Activated CD8-positive, alpha-beta memory T cell treated with anti-CD3 and anti-CD28 coated beads for 1 hour (primary cell): ENCODE measurements at places on chromosomes 3 and 15.

GRCh38 chr15:45665261-45665660 is 30.4 kb downstream of the SQOR start:
- no peak for DNase-seq

GRCh38 chr3:16102905-16103364 is 71.5 kb upstream of the GALNT15 start:
- no peak for DNase-seq

- no peak for DNase-seq
These were observed 34.1 kb upstream of the LPP start for GRCh38 chr3:188119846-188120245.

DNA sequence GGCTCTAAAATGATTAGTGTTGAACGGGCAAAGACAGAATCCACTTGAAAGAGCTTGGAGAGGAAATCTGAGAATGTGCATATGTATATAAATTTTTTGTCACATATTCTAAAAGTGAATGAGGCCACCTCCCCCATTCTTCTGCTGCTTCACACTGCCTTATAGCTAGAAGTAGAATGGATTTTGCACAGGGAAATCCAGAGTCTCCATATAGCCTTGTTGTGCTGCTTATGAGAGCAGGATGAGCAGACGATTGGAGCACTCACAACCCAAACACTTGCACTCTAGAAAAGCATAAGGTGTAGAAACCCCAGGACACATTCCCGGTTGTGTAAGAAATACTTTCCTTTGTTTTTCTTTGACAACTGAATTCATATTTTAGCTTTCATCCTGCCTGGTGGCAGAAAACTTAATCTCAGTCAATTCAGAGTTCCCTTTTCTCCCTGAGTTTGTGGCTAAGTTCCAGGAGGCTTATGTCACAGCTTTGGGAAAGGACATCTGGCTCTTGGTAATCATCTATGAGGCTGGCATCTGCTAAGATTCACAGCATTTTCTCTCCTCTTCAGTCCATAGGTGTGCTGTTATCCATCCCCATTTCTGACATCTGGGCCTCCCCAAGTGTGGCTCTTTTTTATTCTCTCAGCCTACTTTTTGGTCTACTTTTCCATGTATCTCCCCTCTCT is 188.4 kb upstream of the PFN2 start:
- DNase-seq: no peak

DNA sequence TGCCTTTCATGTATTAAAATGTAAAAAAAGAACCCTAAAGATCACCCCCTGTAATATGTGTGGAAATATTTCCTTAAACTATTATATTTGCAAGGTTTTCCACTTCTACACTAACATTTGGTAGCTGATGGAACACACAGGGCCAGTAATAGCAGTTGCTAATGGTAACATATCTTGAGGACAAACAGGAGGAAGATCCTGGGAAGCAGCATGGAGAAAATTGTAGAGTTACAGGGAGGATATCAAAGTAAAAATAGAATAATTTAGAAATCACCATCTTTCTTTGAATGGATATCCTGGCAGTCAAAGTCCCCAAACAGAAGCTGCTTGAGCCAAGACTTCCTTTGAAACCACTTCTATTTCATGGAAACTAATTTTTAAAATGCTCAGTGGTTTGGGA is 29.5 kb upstream of the OSTN start:
- DNase-seq: no peak

DNA sequence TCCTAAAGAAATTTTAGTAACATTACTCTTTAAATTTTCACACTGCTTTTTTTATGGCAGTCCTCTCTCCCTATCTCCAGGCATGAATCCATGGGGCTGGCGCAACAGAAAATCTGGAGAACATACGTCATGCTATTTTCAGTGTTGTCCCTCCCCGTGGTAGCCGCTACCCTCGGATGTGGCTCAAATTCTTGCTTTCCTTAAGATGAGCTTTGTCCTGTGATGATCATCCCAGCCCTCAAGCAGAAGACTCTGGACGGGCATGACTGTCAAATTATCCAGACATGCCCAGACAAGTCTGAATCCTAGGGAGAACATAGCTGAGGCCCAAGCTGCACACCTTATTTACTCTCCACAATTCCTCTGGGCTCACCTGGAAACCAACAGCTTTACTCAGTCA is 49.1 kb downstream of the FMN1 start:
- no peak for DNase-seq

DNA sequence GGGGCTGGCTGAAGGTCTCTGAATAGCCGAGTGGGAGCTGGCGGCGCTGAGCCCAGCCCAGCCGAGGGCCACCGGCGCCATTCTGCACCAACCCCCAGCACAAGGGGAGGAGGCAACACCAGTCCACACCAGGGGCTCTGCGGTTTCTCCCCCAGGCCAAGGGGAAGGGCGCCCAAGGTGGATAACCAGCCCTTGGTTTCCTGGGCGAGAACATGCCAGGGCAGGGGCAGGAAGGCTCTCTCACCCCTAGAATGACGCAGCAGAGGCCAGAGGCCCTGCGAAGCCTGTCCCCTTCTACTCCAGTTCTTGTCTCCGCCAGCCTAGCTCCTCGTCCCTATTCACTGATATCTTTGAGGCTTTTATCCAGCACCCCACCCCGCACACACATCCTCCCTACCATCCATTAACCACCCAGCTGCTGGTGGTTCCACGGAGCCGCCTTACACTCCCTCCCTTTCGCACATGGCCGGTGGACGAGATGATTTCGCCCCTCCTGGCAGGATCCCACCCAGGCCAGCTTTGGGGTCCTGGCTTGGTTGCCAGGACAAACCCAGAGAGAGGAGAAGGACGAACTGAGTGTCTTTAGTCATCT is 1.3 kb downstream of the RBPMS2 start:
- no peak for DNase-seq
